ENCODE measurements at places on chromosomes 3 and 15.

- no peak for DNase-seq
Measured at GRCh38 chr15:96574782-96575181, 244.3 kb downstream of the NR2F2 start.

GRCh38 chr3:71846185-71846584 lies 61.2 kb upstream of the PROK2 start:
- DNase-seq, result no peak

- DNase-seq, result no peak
Measured at GRCh38 chr15:95302809-95303208, 1027.7 kb upstream of the NR2F2 start.

- DNase-seq, result no peak
Measured at GRCh38 chr3:60188803-60189202, 1062.4 kb downstream of the FHIT start.
